ENCODE measurements at places on chromosomes 4 and X.
A peak's percentile ranks its signal among the peaks of the same experiment; 100 is the strongest.

DNA sequence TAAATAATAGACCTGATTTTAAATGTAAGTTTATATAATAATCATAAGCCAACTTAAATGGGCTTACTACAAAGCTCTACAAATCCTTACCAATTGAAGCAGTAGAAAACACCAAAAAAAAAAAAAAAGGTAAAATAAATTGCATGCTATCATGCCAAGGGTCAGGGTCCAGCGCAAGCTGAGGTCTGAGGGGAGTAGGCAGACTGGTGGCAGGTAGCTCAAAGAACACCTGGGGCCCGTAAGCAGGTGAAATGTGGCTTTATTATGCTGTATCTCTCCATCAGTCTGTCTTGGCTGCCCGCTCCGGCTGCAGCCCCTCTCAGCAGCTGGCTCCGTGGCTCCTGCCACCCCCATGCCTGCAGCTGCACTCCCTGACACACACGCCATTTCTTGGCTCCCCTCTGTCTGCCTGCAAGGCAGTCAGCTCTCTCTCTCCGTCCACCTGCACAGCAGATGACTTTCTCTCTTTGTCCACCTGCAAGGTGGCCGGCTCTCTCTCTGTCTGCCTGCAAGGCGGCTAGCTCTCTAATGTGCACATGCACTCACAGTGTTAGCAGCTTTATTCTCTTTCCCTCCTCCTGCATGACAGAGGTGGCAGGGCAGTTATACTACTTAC, 209.4 kb upstream of the UGT8 start:
- DNase-seq: no peak

GRCh38 chr4:166413356-166413755, 540.3 kb downstream of the TLL1 start:
- no peak for DNase-seq

DNA sequence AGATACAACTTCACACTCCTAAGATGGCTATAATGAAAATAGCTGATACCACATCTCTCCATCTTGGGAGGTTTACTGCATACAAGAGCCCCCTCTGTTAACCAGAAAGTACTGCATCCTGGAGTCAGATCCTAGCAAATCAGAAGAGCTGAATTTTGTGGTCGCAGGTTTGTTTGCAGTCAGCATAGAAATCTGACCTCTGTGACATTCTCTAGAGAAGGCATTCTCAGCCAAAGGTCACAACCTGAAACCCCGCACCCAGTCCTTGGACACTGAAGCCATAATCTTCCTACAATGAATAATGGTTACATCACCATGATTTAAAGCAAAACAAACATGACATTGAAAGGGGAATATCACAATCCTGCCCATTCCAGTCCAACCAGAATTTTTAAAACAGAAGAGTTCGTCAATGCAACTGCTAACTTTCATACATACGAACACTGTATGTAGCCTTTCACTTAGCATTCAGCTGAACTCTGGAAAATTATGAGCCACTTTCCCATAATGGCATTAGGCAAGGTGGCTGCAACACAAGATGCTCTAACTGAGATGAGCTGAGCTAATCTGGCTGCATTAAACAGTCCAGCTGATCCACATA, 17.6 kb downstream of the HS6ST2 start:
- no peak for DNase-seq

DNA sequence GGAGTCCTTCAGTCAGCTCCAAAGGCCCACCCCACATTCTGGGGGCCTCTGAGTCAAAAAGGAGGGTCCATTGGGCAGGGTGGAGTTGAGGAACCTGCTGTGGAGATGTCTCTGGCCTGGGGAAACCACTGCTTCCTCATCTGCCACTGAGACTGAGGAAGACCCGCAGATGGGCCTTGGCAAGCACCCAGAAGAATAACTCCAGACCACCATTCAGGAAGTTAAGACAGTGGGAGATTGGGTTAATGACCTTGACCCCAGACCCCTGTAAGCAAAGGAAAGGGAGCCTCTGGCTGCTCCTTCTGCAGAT, 8.1 kb upstream of the HSD17B10 start:
- DNase-seq: no peak

- DNase-seq: no peak
Measured at GRCh38 chr4:11650801-11651596, 222.3 kb upstream of the HS3ST1 start.

GRCh38 chr4:146235654-146236177, 21.4 kb downstream of the REELD1 start:
- DNase-seq: peak; percentile 3

GRCh38 chr4:148944839-148945219, 502.6 kb upstream of the NR3C2 start:
- no peak for DNase-seq

DNA sequence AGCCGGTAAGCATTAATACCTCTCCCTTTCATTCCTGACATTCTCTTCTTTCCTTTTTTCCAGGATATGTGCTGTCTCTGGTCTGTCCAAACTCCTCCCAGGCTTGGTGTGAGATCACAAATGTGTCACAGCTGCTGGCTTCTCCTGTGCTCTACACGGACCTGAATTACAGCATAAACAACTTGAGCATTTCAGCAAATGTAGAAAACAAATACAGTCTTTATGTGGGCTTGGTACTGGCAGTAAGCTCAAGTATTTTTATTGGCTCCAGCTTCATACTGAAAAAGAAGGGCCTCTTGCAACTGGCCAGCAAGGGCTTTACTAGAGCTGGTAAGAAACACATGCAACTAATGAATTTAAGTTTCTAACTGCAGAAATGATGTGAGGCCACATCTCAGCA, 8.4 kb downstream of the NIPAL1 start:
- no peak for DNase-seq

- DNase-seq: no peak
Measured at GRCh38 chr4:120139392-120139791, 72.7 kb upstream of the MAD2L1 start.

- DNase-seq: no peak
Measured at GRCh38 chr4:158938220-158939044, 164.4 kb upstream of the RAPGEF2 start.

DNA sequence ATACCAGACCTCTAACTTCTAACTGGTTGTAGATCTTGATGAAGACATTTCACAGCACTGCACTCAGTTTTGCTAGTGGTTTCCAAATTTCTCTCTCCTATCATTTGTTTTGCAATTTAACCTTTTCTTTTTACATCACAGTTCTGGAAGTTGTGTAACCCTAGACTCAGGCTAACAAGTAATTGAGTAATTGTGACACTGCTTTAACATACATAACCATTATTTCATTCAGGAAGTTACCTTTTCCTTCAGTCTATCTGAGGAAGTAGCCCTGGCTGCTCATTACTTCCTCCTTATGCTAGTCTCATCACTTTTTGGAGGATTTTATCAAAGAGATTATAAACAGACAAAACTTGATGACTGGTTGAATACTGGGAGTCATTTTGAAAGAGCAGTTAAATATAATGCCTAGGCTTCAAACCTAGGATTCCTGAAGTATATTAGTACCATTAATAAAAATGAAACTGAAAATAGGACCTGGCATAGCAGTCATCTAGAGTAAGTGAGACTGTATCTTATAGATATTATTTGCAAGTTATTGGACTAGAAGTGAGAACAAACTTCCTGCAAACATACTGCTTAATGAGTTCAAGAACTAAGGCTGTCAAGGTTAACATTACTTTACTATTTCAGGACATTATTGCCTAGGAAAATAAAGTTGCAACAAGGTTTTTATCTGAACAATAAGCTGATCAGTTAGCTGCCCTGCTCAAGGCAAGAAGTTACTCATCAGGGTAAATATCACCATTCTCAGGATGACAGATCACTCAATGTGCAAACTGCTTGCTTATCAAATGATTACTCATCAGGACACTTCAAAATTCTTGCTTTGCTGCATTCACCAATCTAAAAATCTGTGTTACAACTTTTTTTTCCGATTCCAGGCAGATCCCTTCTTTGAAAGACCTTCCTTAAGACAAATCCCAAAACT, 25.6 kb upstream of the TEX13C start:
- DNase-seq: no peak

DNA sequence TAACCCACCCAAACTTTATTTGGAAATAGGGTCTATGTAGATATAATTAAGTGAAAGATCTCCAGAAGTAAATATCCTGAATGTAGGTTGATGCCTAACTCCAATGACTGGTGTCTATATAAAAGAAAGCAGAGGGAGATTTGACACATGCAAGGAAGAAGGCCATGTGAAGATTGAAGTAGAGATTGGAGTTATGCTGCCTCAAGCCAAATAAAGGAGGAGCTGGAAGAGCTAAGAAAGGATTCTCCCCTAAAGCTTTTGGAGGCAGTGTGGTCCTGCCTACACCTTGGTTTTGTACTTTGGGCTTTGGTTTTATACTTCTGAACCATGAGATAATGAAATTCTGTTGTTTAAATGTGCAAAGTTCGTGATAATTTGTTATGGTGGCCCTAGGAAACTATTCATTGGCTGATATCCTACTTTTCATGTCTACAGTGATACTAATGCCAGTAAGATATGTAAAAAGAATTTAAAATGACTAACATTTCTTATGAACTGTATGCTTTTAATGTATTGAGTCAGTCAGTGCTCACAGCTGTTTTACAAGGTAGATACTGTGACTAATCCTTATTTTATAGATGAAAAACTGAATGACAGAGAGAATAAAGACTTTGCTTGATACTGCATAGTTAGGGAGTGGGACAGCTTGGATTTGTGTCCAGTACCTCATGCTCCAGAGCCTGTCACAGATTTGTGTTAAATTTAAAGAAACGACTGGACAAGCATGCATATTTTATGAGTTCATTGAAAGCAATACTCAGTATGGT, 5.9 kb upstream of the RAB40AL start:
- DNase-seq: no peak

DNA sequence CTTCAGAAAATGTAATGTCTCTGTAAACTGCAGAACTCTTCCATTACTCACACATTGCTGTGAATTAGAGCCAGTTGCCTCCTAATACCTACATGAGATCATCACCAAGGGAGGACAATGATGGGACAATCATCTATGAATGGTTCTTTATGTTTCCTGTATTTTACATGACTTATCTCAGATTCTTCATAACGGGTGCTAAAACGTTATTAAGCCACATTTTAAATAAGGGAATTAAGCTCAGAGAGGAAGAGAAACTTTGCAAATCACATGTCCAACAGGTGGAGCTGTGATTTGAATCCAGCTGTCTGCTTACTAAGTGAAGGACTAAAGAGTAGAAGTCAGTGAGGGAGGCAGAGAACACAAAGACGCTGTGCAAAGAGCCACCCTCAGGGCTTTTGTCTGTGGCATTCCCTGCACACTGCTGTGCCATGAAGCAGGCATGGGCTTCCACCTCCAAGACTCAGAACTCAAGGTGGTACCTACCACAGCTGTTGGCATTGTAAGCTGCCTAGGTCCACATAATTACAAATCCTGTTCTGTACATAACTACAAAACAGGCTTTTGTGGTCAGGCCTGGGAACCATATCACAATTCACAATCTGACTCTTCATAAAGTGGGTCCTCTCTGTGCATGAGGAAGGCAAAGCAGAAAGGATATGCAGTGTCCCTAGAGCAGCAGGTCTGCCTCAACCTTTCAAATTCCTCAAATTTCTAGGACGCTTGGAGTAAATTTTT, 12.8 kb downstream of the TBC1D9 start:
- DNase-seq: no peak
